ENCODE measurements at places on chromosomes 16 and 17.

DNA sequence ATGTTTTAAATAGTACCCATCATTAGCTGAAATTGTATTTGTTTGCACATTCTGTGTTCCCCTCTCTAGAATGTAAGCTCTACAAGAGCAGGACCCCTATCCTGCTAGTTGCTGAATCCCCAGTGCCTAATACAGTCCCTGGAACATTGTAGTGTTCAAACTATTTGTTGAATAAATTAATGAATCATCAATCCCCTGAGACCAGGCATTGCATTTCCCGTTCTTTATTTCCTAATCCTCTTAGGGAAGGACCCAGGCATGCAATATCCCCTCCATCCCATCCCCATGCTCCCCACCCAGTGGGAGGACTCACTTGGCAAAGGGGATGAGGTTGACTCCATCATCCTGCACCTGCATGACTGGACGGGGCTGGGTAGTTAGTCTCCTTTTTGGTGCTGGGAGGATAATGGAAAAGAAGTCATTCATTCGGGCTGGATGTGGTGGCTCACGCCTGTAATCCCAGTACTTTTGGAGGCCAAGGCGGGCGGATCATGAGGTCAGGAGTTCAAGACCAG lies 3.2 kb downstream of the INCA1 start:
- no peak for DNase-seq

DNA sequence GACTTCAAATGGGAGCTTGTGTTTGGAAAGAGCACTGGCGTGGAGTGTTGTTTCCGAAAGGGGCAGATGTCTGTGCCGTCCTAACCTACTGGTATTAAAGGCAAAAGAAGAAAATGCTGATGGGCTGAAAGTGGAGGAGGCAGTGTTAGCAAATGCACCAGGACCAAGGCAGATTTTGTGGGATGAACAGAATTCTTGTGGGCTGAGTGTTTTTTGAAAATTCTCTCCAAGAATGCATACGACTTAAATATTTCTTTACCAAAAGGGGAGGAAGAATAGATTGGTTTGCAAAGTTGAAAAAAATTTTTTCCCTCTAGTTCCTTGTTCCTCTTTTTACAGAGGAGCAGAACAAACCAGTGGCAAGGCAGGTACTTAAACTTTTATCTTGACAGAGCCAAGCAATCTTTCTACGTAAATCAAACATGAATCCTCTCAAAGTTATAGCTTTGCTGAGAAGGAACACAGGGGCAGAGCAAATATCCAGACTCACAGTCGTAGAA lies 16.8 kb downstream of the MARCHF10 start:
- no peak for DNase-seq

GRCh38 chr17:330993-331701 lies 21.5 kb downstream of the RPH3AL start:
- DNase-seq = no peak

DNA sequence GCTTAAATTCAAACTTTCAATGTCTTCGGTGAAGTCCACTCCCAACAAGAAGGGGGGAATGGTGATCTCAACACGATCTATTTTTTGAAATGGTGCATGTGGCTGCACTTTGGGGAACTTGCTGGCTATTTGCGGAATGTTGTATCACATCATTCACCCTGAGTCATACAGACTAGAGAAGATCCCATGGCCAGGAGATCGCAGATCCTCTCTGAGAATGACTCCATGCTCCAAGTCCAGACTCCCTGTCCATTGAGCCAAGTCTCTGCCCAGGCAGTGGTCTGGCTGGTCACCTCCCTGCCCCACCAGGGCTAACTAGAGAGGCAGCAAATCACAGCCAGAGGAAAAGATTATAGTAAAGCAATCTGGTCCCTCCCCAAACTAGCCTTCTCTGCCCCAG lies 120.6 kb downstream of the XYLT1 start:
- no peak for DNase-seq

GRCh38 chr17:75835654-75835987 lies 8.6 kb downstream of the UNC13D start:
- no peak for DNase-seq

GRCh38 chr17:40564195-40564882 lies 933 bp downstream of the CCR7 start:
- DNase-seq = peak; percentile 1

DNA sequence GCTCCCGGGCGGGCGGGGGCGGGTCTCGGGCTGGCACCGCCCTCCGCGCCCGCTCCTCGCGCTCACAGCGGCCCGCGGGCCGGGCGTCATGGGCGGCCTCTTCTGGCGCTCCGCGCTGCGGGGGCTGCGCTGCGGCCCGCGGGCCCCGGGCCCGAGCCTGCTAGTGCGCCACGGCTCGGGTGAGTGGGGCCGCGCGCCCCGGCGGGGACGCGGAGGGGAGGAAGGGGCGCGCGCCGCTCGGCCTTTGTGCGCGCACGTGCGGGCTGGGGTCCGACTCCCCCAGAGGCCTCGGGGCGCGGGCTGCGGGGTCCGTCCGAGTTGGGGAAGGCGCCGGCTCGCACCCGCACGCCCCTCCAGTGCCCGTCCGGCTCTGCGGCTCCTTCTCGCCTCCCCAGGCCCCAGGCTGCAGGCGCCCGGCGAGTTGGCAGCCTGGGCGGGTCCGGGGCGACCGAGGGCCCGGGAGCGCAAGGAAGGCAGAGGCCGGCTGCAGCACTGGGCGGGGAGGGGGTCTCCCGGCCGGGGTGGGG lies at the start of gene NME4:
Gene NME4, plus strand, starts transcription at position 65 of the 527 bp plus-strand sequence. Its CDS starts 24 bp downstream, at position 89.
- no peak for DNase-seq

DNA sequence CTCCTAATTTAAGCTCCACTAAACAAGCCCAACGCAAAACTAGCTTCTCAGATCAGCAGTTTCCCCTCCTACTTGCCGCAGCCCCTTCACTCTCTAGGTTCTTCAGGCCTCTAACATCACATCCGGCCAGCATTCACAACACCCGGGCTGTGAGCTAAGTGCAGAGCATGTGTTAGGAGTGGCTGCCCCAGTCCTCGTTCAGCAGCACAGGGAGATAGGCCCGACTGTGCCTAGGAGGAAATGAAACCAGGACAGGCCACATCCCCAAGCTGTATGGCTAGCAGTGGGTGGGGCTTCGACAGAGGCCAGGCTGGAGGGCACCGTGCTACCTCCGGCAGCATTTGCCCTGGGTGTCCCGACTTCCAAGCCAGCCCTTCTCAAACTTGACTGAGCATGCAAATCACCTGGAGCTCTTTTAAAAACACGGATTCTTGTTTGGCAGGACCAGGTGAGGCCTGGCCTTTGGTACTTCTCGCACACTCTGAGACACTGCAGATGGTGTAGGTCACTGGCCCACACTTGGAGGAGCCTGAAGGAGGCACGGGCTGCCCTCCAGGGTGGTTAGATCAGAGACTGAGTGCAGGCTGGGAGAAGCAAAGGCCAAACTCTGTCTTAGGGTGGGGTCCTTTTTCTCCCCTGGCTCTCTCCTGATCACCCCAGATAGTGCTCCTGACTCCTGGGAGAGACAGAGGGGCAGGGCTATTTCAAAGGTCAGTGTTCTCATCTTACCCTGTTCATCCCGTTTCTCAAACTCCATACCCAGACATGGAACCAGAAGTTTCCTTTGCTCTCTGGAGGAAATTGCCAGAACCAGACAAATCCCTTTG lies 202.0 kb downstream of the C16orf78 start:
- DNase-seq = peak; percentile 84

- no peak for DNase-seq
Observed at GRCh38 chr17:47801176-47801765, 20.3 kb downstream of the OSBPL7 start.

DNA sequence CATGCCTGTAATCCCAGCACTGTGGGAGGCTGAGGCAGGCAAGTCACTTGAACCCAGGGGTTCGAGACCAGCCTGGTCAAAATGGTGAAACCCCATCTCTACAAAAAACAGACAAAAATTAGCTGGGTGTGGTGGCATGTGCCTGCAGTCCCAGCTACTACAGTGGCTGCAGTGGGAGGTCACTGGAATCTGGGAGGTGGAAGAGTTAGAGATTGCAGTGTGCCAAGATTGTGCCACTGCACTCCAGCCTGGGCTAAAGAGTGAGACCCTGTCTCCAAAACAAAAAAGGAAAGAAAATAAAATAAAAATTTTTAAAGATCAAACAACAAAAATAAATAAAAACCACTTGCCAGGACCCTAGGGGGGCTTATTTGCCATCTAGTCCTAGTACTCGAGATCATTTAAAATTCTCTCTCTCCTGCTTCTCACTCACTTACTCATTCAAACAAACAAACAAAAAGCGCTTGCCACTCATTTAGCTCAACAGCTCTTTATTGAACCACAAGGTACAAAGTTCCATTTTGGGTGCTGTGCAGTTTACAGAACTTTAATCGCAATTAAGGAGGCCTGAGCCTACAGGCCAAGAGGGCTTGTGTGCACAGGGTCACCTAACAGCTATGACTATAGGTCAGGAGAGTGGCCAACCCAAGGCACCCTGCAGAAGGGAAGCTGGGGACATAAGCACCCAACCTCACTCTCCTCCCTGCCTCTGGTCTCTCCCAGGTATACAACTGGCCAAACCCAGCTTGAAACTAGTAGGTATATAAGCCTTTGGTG lies 4.4 kb downstream of the CHD9NB start:
- DNase-seq = no peak

DNA sequence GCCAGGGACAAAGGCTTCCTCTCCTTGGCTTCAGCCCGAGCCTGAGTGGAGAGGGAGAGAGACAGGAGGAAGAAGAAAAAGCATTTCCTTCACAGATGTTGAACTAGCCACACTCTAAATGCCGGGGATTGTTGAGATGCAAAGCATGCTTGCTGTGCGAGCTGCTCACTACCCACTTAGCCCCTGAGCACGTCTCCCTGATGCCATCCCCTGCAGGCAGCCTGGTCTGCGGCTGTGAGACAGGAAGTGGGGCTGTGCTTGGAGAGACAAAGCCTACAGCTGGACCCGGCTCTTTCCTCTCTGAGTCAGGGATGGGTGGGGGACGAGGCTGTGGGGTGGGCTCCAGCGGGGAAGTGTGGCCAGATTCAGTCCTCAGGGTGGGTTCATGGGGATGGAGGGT lies 13.7 kb downstream of the WNT9B start:
- no peak for DNase-seq

DNA sequence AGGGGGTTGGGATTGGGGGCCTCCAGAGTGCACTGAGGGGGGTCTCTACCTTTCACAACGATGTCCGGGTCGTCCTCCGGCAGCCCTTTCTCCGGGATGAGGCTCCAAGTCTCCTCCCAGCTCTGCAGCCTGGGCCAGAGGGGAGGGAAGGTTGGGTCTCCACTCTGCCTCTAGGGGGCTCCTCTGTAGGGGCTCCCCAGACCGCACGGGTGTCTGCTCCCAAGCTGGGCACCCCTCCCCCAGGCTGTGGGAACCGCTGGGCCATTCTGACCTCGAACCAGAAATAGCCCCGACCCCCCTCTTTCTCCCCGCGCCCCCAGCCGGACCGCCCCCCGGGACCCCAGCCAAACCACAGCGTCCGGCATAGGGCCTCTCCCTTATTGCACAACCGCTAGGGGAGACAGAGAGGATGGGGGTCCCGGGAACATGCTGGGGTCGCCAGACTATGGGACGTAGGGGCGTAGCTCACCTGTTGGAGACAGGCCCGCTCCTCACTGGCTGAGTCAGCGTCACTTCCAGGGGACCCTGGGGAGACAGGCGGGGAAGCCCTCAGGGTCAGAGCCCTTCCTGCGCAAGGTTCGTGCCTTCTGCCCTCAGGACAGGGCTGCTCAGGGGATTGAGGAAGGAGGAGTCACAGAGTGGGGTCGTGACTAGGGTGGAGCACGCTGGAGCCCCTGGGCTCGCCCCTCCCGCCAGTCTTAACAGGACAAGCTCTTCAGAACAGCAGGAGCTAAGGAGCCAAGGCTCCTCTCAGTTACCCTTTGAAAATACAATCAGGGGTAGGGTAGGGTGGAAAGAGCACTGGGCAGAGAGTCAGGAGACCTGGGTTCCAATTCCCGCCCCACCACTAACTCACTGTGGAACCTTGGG lies 2.7 kb downstream of the PLEKHH3 start:
- peak; percentile 72 for DNase-seq

GRCh38 chr16:1991135-1991551 lies 1.4 kb downstream of the SYNGR3 start:
- DNase-seq = peak; percentile 82

DNA sequence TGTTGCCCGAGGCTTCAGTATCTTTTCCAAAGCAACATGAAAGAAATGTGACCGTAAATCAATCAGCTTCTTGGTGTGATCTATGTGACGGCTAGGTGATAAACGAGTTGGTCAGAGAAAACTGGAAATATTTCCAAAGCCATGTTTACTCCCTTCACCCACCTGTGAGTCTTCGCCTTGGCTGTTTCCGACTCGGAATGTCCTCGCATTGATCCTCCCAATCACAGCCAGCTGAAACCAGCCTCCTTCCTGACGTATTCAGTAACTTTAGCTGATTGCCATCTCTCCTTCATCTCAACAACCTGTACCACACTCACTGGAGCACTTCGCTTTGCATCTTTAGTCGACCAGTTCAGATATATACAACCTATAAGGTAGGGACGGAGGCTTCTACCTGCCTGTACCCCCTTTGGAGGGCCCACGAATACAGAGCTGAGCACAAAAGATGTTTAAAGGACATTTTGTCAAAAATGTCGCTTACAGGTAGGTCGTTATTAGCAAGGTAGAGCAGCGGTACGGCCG lies 705 bp downstream of the KRABD2 start:
- no peak for DNase-seq

- peak; percentile 47 for DNase-seq
Observed at GRCh38 chr17:77096570-77097214, 44.1 kb upstream of the SEC14L1 start.

DNA sequence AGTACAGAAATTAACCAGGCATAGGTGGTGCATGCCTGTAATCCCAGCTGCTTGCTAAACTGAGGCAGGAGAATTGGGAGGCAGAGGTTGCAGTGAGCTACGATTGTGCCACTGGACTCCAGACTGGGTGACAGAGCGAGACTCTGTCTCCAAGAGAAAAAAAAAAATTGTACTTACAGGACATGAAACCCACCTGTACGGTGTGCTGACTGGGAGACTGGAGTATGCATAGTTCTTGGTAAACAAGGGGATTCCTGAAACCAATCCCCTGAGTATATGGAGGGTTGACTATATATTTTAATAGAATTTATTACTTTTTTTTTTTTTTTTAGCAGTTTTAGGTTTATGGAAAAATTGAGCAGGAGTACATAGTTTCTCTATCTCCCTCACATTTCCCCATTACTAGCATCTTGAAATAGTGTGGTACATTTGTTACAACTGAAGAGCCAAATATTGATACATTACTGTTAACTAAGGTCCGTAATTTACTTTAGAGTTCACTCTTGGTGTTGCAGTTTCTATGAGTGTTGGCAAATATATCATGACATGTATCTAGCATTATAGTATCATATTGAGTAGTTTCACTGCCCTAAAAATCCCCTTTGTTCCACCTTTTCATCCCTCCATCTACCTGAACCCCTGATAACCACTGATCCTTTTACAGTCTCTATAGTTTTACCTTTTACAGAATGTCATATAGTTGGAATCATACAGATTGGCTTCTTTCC lies 19.3 kb downstream of the TENT4B start:
- DNase-seq = no peak

DNA sequence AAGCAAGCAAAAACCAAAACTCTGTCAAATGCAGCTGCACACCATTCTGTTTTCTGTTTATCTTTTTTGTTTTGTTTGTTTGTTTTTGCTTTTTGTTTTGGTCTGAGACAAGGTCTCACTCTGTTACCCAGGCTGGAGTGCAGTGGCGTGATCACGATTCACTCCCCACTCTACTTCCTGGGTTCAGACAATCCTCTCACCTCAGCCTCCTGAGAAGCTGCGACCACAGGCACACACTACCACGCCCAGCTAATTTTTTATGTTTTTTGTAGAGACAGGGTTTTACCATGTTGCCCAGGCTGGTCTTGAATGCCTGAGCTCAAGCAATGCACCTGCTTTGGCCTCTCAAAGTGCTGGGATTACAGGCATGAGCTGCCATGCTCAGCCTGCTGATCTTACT lies 19.3 kb upstream of the SLFN13 start:
- DNase-seq = no peak

Measured in germinal center (tissue), 1 donor.